ENCODE measurements at places on chromosomes 13 and 19. TPM values are rescaled to one million over a fixed set of nuclear protein-coding genes. Genes with fewer than 3 reads are reported as not detected.

RNF225 gene
- not detected for total RNA-seq

- H3K36me3 ChIP-seq = no peaks in the 10 kb centered on the region
- DNase-seq = no peak
- peaks cover 54% of the 10 kb centered on the region for H3K4me1 ChIP-seq
- peak overlapping the region; percentile 83 for H3K27ac ChIP-seq
- no peaks in the 10 kb centered on the region for H3K27me3 ChIP-seq
- H3K4me3 ChIP-seq = peak overlapping the region; percentile 85
These were observed 538 bp downstream of the LSM4 start for GRCh38 chr19:18322318-18322758.

PRODH2 gene
- total RNA-seq = not detected

DNA sequence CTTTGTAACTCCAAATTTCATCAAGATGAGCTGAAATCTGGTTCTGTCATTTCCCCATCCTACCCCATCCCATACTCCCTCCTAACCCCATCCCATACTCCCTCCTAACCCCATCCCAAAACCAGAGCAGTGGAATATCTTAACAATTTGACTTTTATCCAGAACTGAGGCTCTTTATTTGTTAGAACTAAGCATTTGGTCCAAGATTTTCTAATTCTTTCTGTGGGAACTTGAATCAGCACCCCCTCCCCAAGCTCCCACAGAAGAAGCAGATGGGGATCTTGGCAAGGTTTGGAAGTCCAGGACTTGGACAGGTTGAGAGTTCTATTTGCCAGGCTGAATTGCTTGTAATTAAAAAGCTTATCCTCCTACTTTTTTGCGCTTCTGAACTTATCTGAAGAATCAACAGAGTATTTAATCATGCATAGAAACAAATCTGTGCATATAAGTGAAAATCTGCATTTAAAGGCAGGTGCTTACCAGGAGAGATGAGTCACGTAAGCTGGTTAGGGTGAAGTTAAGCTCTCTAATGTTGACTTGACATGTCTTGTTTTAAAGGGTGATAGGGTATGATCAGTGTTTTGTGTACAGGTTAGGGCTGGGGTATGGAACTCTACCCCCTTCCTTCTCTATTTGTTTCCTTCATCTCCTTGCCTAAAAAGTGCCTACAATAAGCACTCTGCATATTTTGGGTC lies 111.1 kb downstream of the COG6 start:
- peak overlapping the region; percentile 12 for H3K27ac ChIP-seq
- peaks cover 29% of the 10 kb centered on the region for H3K4me1 ChIP-seq
